Stimulated activated CD8-positive, alpha-beta memory T cell treated with anti-CD3 and anti-CD28 coated beads, Interleukin-7, amount 100 ng/mL, for 1 hour (primary cell): ENCODE measurements at places on chromosomes 13 and 19.

DNA sequence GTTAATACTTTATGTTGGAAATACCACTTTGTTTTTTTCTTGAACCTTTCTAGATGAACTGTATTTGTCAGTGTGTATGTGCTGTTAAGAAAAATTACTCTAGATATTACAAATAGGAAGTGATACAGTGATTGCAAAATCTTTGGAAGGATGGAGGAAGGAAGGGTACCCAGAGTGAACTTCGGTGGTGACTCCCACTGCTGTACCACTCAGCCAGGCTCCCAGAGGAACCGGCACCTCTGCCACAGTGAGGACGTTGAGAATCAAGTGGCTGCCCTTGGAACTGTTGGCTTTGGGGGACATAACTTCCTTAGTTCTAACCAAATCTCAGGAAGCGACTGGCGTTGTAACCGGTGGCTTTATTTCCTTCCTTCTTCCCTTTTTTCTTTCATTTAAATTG, 184.7 kb downstream of the PCCA start:
- no peak for DNase-seq

DNA sequence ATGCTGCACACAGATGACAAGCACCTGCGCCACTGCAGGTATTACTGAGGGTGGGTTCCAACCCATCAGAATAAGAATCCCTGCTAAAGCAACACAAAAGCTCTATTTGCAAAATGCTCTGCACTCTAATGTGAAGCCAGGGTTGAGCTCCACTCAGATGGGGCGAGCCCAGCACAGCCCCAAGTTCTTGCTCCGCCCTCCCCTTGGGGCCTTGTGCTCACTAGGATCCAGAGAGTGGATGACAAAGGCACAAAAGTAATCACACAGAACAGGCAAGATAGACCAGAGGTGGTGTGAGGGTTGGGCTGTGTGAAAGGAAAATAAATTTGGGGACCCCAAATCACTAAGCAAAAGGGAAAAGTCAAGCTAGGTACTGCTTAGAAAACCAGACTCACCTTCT, 8.2 kb upstream of the ZNF611 start:
- no peak for DNase-seq

DNA sequence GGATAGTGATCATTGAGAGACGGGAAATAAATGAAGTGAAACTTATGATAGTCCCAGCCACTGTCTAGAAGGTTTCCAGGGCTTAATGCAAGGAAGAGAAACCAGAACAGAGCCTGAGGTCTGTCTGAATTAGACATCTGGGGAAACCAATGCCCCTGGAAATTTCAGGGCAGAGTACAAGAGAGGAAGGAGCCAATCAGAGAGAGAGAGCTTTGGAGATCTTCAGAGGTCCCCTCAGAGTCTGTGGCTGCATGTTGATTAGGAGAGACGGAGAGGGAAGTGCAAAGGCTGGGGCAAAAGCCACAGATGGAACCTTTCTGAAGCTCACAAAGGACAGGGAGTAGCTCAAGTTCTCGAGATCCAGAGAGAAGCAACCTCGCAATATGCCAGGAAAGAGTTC, 378.0 kb downstream of the DNAJC15 start:
- DNase-seq = no peak

DNA sequence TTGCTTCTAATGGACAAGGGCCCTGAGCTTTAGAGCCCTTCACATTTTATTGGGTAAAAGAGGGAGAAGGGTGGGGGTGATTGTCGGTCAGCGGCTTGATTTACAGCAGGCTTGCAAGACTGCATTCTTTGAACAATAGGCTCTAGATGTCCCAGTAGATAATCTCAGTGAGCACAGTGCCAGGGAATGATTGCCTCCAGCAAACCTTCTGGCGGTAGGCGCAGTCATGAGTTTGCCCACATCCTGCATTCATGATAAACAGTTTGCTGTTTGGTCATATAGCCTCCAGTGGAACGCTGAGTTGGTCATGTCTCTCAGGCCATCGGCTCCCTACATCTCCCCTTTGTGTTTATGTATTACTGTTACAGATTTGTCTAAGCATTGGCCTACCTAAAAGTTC, 12.6 kb downstream of the ZNF528 start:
- DNase-seq = no peak

DNA sequence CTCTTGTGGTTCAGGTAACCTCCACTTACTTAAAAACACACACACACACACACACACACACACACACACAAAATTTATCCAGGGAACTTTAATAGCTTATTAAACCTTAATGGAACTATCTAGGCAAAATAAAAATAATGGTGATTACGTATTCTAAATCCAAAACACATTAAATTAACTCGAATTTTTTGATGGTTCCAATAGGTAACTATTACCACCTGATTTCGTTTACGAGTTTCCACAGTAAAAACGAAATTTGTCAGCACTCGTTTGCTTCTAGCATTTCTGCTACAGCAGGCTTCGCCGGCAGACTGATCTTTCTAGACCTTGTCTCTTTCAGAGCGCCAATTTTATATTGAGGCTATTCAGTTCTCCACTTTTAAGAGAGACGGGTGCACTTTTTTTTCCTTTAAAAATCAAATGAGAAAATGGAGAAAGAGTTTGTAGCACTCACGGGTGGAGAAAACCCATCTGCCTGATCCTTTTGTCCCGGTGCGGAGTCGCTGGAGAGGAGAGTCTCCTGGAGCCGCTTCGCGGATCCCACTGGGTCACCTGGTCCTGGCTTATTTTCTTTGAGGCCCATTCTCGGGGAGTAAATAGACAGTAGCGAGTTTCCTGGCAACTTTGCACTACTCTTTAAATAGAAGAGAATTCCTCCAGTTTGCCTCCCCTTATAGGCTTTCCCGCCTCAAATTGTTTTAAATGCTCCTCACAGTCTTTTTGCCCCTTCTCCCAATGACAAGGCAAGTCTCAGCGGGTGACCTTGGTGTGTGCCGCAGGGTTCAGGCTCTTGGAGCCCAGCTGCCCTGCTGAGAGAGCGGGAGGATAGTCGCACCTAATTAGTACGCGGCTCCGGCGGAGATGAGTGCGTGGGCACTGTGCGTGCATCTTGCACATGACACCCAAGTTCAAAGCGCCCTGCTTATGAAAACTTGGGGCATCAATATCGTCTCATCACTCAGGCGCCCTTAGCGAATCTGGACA, 117.0 kb downstream of the KCNRG start:
- no peak for DNase-seq

- DNase-seq = no peak
These were observed 148.9 kb downstream of the SHISA2 start for GRCh38 chr13:25902891-25903341.

- DNase-seq = no peak
These were observed 495.6 kb downstream of the SLITRK6 start for GRCh38 chr13:85303630-85304029.

DNA sequence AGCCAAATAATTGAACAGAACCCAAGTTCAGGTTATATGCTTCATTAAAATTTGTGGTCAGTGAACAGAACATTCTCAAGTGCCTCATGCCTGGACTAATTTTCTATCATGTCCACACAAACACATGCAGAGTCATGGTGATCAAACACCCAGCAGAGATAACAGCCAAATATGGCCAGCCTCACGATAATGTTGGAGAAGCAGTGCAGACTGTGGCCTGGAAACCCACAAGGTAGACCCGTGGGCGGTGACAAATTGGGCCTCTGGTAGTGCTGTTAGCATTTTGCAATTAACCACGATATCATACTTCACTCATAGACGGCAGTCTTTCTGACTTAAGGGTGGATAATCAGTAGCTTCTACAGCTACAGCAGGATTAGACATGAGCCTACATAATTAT, 35.0 kb upstream of the VWA8 start:
- DNase-seq = no peak

GRCh38 chr13:108263621-108264355, 5.7 kb upstream of the TNFSF13B start:
- DNase-seq = no peak

DNA sequence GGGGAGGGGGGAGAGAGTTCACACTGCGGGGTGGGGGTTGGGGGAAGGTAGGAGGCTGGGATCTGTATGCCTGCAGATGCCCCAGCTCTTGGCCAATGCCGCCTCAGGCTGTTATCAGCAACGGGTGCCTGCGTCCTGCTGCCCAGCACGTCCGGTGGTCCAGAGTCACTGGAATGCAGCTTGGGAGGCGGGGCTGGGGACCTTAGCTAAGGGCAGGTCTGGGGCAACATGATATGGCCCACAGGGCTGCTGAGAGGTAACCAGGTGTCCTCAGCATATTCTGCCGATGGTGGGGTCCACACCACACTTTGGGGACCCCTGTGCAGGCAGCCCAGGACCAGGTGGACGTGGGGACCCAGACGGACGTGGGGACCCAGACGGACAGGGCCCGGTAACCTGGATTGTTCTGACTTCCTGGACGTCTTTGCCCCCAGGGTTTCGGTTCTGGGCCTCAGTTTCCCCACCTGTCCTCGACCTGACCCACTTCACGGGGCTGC, 668 bp upstream of the ARHGAP45 start:
- DNase-seq = no peak

DNA sequence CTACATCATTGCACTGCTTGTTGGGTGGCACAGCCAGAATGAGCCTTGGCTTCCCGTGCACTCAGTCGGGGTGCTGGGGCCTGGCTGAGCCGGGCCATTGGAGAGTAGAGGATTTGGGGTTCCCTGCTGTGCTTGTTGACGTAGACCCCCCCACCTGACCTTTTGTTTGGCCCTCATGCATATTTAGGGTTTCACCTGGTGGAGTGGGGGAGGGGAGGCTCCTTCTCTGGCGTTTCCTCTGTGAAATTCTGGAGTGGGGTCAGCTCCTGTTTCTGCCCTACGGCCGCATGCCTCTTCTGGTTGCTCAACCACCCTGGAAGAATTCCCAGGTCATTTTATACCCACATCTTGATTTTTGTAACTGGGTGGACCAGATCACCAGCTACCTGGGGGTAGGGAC, 82.8 kb downstream of the SIPA1L3 start:
- no peak for DNase-seq

DNA sequence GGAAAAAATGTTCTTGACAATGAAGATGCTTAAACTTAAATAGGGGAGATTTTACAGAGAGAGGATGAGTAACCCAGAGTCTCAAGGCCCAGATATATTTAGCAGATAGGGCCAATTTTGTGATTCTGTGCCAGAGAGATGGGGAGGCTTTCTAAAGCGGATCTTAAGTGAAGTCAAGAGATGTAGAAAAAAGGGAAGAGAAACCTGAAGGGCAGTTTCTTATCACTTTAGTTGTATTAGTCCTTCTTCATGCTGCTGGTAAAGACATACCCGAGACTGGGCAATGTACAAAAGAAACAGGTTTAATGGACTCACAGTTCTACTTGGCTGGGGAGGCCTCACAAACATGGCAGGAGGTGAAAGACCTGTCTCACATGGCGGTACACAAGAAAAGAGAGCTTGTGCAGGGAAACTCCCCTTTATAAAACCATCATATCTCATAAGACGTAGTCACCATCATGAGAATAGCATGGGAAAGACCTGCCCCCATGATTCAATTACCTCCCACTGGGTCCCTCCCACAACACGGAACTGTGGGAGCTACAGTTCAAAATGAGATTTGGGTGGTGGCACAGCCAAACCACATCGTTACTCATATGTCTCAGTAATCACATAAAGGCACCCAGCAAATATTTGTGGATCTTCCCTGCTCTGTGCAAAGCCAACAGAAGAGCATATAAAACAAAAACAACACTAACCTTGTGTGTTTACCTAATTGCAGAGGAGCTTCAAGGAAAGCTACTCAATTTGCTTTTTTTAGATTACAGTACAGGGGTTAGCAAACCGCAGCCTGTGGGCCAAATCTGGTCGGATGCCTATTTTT, 102.6 kb upstream of the MYCBP2 start:
- no peak for DNase-seq

GRCh38 chr19:3505598-3506383, at the start of gene FZR1:
Gene FZR1 (plus strand): TSS chr19:3506311. CDS start chr19:3522990, 16,679 bp downstream.
- DNase-seq = peak; percentile 100

- no peak for DNase-seq
These were observed 360.8 kb upstream of the KLHL1 start for GRCh38 chr13:70469077-70469476.

DNA sequence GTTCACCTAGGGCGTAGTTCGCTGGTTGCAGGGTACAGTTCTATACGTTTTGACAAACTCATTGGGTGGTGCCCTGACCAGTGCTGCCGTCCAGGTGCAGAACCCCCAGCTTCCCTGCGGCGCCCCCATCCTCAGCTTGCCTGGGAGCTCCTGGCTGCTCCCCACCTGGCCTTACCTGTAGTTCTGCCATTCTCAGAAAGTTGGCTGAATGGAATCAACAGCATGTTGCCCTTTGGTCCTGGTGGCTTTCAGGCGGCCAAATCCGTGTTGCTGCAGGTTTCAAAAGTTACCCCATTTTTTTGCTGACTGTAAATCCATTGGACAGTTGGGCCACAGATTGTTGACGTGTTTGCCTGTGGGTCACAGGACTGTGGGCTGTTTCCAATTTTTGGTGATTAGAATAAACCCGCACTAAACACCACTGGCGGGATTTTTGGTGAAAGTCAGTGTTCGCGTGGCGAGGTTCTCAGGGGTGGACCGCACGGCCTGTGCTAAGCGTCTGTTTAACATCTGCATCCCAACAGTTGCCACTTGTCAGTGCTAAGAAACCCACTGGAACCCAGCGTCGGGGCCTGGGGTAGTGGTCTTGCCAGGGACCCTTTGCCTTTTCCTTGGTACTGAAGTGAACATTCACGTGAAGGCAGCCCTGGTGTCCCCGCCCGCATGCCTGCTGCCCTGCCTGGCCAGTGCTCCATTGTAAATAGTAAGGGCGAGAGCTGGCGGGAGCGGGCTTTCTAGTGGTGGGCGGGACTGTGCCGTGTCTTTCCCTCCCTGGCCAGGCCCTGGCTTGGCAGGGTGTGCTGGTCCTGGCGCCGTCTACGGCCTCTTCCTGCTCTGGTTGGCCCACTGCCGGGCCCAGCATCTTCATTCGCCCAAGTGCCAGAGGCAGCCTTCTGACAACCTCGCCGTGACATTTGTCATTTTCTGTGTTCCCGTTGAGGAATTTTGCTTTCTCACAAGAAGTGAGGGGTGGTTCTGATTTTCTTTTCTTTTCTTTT, 3.3 kb downstream of the DOT1L start:
- DNase-seq = no peak

GRCh38 chr13:96216543-96216942, 126.6 kb downstream of the HS6ST3 start:
- no peak for DNase-seq

DNA sequence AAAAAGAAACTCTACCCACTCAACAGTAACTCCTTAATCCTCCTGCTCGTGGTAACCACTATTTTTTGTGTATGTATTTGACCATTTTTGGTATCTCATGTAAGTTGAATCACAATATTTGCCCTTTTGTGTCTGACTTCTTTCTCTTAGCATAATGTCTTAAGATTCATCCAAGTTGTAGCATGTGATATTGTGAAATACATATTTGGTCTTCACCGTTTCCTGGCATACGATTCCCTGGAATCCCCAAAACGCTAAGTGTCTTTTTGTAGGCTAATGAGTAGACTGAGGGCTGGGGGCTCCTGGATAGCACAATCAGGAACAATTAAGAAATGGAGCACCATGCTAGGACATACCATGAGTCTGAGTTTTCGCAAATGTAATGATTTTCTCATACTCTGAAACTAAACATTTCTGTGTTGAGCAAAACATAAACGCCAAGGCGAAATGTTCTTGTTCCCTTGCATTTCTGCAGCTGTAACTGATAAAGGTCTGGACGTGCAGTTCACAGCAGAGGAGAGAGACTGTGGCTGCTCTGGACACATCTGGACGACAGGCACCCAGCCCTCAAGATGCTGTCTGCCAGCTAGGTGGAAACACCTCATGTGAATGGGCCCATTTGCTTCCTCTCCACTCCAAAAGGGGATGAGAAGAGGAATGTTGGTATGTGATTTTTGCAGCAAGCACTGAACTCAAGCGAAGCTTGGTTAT, 38.4 kb downstream of the BRD4 start:
- DNase-seq = no peak
